ENCODE measurements at places on chromosomes 1 and 21. TPM values are rescaled to one million over a fixed set of nuclear protein-coding genes. Genes with fewer than 3 reads are reported as not detected.

Gene RNF186
- total RNA-seq = not detected

Gene SLFNL1
- not detected for total RNA-seq

Gene LCA5L
- total RNA-seq = not detected

Gene SH2D2A
- total RNA-seq = not detected

Gene ALX3
- not detected for total RNA-seq

Gene RO60
- 56.2 TPM for total RNA-seq

Gene KIF21B
- total RNA-seq = 10.2 TPM

Gene CDC73
- 26.5 TPM for total RNA-seq

Gene ERO1B
- total RNA-seq = 5.1 TPM

Gene HAPLN2
- 1.4 TPM for total RNA-seq

Gene PSRC1
- total RNA-seq = 1.3 TPM

Gene CFAP107
- not detected for total RNA-seq

Gene E2F2
- not detected for total RNA-seq

Gene FAM72C
- total RNA-seq = 1.2 TPM

Gene KIFAP3
- total RNA-seq = 12.6 TPM

Gene RGSL1
- total RNA-seq = not detected

Gene MYOM3
- 1.2 TPM for total RNA-seq

Gene PLA2G2D
- total RNA-seq = not detected

Gene LIN28A
- total RNA-seq = not detected

Gene HIVEP3
- 0.32 TPM for total RNA-seq

Gene ASPM
- not detected for total RNA-seq

Gene PLA2G2A
- total RNA-seq = 761 TPM

Gene NR5A2
- total RNA-seq = 12.7 TPM

Gene LCE1C
- total RNA-seq = not detected

Gene CD34
- 142 TPM for total RNA-seq

Gene NDUFS5
- 194 TPM for total RNA-seq

Gene PLA2G4A
- 0.75 TPM for total RNA-seq

Gene SYCP1
- not detected for total RNA-seq

Gene RGS8
- total RNA-seq = not detected

Gene PLEKHN1
- not detected for total RNA-seq

Gene CYP4X1
- total RNA-seq = 17.2 TPM

Gene S100A10
- 25.8 TPM for total RNA-seq

Gene A3GALT2
- total RNA-seq = not detected

Gene IGSF9
- 0.11 TPM for total RNA-seq

Gene APCS
- total RNA-seq = not detected

Gene LCE2C
- not detected for total RNA-seq

Gene DENND2C
- 5.4 TPM for total RNA-seq

Gene PCAT6
- not detected for total RNA-seq

Gene AGMAT
- total RNA-seq = 1.1 TPM

Gene AMY1C
- not detected for total RNA-seq

Gene CTSS
- 32.1 TPM for total RNA-seq

Gene SELL
- 1.9 TPM for total RNA-seq

Gene NOS1AP
- total RNA-seq = 5.0 TPM

Gene ELAPOR1
- total RNA-seq = not detected

Gene AMPD1
- not detected for total RNA-seq

Gene PAQR7
- 6.9 TPM for total RNA-seq

Gene TLR5
- total RNA-seq = 3.9 TPM

Gene ALG6
- 5.7 TPM for total RNA-seq

Gene SWT1
- 0.43 TPM for total RNA-seq

Gene LCE2A
- total RNA-seq = not detected

Gene HCRTR1
- total RNA-seq = not detected

Gene TENT5C
- total RNA-seq = 0.32 TPM

Gene RGS1
- total RNA-seq = 13.0 TPM

Data from ascending aorta (tissue), 2 donors.